Myocyte (in vitro differentiated cells): ENCODE measurements at places on chromosomes 4 and X. TPM values are rescaled to one million over a fixed set of nuclear protein-coding genes. Genes with fewer than 3 reads are reported as not detected.
A peak's percentile ranks its signal among the peaks of the same experiment; 100 is the strongest.

CFAP47 gene
- not detected in 2 replicates for total RNA-seq

GRCh38 chr4:8463811-8464210 lies 23.2 kb downstream of the TRMT44 start:
- DNase-seq: no peak

DNA sequence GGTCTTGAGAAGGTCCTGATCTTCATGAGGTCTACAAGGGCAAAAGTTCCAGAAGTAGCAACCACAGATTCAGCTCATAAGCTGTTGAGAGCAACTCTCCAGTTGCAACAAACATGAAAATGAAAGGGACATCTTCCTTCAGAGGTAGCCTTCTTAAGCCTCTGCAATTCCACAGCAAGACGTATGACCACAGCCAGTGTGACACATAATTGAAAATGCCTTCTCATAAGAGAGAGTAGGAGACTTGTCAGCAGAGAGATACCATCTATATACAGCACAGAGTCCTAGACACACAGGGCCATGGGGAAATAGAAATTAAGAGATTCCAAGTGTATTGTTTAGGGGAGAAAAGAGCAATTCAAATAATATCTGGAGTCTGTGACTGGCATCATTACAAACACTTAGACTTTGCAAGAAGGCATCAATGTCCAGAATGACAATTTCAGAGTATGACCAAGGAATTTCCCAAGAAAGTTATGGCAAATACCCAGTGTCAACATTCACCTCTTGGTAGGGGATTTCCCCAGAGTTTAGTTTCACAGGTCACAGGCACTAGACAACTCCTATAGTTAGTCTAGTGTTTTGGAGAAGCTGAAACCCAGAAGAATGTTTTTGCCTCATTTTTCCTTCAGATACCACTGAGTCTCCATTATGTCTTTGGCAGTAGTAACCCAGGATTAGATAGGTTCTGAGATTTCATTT lies 340.3 kb downstream of the ZNF674 start:
- no peak for DNase-seq

DNA sequence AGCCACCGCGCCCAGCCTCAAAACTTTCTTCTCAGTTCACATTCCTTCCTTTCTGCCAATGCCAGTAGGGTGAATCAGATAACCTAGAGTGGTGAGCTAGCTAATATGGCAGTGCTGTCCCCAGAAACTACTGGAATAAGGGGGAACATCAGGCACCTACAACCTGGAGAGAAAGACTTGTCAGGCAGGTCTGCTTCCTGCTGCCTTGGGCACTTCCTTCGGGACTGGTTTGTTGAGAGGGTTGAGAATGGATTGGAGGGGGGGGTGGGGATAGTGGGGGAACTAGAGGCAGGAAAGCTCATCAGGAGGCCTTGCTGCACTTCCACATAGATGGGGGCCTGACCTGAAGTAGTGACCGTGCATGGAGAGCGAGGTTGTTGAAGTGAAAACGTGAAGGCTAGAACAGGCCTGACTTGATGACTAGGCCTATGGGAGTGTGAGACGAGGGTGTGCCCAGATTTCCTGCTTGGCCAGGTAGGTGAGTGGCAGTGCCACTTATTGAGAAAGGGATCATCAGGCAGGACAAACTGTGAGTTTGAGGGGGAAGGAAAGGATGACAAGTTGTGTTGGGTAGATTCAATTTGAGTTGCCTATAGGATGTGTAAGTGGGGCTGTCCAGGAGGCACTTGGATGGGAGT lies 33.4 kb downstream of the SLC25A5 start:
- no peak for DNase-seq

GRCh38 chr4:37998226-37998625 lies 38.0 kb downstream of the PTTG2 start:
- DNase-seq: peak; percentile 87
